ENCODE measurements at places on chromosomes 3 and 15.

GRCh38 chr15:55319537-55320237, 665 bp downstream of the PIGB start:
- no peak for DNase-seq

GRCh38 chr3:53788038-53788437, 58.2 kb downstream of the CHDH start:
- no peak for DNase-seq

- no peak for DNase-seq
Measured at GRCh38 chr3:172087602-172088580, 48.5 kb downstream of the FNDC3B start.

DNA sequence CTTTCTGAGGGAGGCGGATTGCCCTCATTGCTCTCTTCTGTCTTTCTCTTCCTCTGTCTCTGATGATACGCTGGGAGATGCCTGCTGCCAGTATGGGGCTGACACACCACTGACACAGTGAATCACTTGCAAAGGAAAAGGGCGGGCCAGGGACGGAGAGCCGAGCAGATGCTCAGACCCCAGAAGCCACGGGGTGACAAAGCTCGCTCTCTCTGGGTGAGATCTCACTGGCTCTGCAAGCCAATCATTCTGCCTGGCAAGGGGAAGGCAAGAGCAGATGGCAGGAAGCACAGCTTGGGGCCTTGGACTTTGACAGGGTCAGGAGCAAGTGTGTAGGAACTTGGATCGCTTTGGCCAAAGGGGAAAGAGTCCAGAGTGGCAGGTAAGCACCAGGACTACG, 198.7 kb downstream of the NTRK3 start:
- no peak for DNase-seq

DNA sequence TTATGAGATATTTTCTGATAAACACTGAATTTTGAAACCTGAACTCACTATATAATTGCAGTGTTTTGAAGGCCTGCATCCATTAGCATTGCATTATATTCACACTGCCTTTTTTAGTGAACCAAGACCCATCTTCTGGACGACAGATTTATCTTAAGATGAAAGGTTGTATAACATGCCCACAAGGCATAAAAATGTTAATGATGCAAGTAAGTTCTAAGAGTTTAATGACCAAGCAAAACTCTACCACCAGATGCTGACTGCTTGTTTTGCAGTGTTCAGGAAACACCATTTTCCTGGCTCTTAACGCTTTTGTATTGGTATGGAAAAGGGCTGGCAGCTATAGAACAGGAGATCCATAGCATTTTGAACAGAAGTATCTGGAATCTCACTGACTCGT, 46.1 kb downstream of the USP50 start:
- no peak for DNase-seq

GRCh38 chr3:16824081-16824696, 60.6 kb upstream of the PLCL2 start:
- DNase-seq: no peak

DNA sequence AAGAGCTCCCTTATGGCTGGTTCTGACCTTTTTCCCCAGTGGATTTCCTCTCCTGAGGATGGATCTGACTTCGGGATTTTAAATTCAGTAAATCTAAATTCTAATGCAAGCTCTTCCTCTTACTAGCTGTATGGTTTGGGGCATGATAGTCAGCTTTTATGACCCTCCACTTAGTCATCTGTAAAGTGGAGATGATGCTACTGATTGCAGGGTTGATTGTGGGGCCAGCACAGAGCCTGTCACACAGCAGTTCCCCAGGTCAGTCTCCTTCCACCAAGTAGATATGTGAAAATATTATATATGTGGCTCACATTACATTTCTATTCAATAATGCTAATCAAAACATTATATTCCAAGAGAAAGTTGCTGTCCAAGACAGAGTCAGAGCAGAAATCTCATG, 141.3 kb upstream of the UBE2E1 start:
- no peak for DNase-seq

DNA sequence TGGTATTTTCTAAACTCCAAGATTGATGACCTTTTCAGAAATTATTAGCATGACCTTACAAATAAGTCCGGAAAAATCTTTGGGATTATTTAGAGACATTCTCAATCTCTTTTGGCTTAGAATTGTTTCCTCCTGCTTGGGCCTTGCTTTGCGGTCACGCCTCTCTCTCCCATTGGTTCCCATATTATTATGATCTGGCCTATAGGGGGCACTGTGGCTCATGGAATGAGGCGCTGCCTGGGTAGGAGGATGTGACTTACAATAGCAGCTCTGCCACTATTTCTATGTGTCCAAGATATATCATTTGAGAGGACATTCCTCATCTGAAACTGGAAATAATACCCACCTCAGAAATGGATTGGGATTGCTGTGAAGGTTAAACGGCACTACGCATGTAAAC, 464.9 kb downstream of the MFSD1 start:
- peak; percentile 16 for DNase-seq

DNA sequence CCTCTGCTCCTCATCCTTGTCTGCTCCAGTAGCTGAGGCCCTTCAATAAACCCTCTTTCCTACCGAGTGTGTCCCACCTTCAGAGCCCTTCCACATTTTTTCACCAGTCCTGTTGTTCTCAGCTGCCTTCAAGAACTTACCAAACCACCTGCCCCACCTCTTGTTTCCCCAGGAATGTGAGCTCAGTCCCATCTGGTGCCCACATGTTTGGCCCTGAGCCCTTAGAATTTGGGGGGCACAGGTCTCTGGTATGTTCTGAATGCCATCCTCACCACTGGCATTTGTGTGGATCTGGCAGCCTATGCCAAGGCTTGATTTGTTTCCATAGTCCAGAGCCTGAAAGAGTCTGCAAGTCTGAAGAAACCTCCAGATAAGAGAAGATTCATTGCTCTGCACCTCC, 315.2 kb upstream of the PPP2R3A start:
- DNase-seq: no peak

DNA sequence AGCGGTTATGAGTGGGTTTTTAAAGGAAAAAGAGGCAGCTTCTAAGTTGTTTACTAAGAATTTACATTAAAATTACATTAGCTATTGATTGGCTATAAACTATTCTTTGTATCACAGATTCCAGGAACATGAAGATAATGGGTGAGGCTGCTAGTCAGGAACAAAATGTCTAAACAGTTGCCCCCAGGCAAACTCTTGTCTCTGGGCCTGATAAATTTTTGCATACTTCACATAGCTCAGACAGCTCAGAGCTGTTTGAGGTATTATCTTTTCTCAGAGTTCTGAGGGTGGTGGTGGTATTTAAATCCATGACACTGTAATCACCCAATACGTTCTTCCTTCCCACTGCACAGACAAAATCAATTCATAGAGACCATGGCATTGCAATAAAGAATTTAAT, 2.1 kb upstream of the HACD2 start:
- DNase-seq: no peak

- DNase-seq: no peak
Measured at GRCh38 chr3:138862531-138862923, 27.8 kb upstream of the PIK3CB start.

DNA sequence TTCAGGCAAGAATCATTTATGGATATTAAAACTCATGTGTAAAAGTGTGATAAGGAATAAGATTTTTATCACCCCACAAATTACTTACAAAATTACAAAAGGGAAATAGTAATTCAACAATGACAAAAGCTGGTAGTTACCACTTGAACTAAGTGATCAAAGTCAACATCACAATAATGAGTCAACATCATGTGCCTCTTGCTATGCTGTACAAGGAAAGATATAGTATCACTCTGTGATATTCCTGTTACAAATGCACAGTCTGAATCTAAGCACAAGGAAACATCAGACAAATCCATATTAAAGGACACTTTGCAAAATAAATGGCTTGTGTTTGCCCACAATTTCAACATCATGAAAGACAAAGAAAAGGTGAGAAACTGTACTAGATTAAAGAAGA, 90.5 kb upstream of the PLCL2 start:
- no peak for DNase-seq
